Ureter (tissue), 1 donor: ENCODE measurements at places on chromosomes 11 and 22. TPM values are rescaled to one million over a fixed set of nuclear protein-coding genes. Genes with fewer than 3 reads are reported as not detected.

The OR5T2 gene
- total RNA-seq: not detected

The CFAP300 gene
- 9.7 TPM for total RNA-seq

The RASSF10 gene
- total RNA-seq: 3.7 TPM

The SERHL2 gene
- 10.8 TPM for total RNA-seq

The CRYBB3 gene
- total RNA-seq: not detected

The NAT10 gene
- 79.8 TPM for total RNA-seq

The MS4A8 gene
- not detected for total RNA-seq

The PRR33 gene
- not detected for total RNA-seq

The DDTL gene
- 6.6 TPM for total RNA-seq

The DYNC2H1 gene
- 26.2 TPM for total RNA-seq

The HIKESHI gene
- 28.7 TPM for total RNA-seq

The PKDREJ gene
- 0.13 TPM for total RNA-seq

The CALCB gene
- 0.18 TPM for total RNA-seq

The CRELD2 gene
- 42.8 TPM for total RNA-seq

The POU2AF2 gene
- 1.2 TPM for total RNA-seq

GRCh38 chr11:45396394-45396793 is 110.3 kb upstream of the SYT13 start:
- no peak for DNase-seq

GRCh38 chr11:130330101-130330684 is 15.5 kb upstream of the ZBTB44 start:
- no peak for DNase-seq

DNA sequence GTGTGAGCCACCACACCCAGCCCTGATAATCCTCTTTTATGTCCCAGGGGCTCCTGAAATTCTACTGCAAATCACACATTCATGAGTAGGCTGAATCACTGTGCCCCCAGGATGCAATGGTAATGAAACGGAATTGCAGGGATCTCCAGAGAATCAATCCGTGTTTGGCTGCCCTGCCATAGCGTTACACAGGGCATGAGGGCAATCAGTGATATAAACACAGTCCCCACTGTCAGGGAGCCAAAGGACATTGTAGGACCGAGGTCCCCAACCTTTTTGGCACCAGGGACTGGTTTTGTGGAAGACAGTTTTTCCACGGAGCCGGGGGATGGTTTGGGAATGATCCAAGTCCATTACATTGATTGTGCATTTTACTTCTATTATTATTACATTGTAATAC is 9.0 kb upstream of the PLA2G6 start:
- no peak for DNase-seq

GRCh38 chr22:17097701-17098100 is 12.9 kb downstream of the IL17RA start:
- DNase-seq: no peak

- no peak for DNase-seq
Measured at GRCh38 chr22:45563362-45564040, 60.8 kb downstream of the FBLN1 start.

GRCh38 chr11:114478001-114478410 is 38.7 kb downstream of the REXO2 start:
- DNase-seq: no peak

DNA sequence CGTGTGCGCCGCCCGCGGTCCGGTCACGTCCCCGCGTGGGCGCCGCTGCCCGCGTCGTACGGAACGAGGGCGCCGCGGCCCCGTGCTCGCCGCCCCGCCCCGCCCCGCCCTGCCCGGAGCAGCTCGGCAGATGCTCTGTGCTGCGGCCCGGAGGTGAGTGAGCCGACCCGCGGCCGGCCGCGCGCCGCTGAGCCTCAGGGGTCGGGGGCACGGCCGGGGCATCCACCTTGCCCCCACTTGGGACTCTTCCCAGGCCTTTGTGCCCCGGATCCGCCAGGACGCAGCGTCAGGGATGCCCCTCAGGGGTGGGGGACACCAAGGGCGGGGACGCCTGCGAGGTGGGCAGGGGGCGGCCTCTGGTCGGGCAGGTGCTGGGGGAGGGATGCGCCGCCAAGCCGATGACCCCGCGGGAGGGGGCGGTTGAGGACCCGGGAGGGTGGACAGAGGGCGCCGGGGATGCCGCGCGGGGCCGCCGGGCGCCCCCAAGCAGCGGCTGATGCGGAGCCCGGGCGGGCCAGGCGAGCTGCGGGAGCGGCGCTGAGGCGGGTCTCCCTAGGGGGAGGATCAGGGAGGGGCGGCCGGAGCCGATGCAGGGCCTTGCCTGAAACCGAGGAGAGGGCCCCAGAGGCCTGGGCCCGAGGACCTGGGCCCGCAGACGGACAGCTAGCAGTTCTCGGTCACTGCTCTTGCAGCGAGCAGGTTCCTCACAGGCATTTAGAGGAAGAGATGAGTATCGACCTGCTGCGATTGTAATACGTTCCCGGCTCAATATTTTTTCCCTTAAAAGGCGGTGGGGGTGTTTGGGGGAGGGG is at the start of gene GNAZ:
Gene GNAZ, plus strand, starts transcription at position 102 of the 812 bp plus-strand sequence. CDS start 25,177 bp downstream, outside the sequence.
- no peak for DNase-seq

DNA sequence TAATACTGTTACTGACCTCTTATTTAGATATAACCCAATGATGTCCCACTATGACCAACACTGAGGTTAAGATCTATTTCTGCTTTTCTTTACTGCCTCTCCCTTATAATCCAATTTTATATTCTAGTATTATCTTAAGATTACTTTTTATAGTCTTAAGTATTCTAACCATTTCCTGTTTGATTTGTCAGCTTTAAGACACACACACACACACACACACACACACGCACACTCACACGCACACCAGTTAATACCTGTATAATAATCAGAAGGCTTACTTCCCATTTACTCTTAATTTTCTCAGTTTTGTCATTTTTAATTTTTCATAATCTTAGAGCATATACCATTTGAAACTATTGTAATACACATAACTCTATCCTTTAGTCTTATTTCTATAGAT is 226.0 kb upstream of the C11orf87 start:
- no peak for DNase-seq

DNA sequence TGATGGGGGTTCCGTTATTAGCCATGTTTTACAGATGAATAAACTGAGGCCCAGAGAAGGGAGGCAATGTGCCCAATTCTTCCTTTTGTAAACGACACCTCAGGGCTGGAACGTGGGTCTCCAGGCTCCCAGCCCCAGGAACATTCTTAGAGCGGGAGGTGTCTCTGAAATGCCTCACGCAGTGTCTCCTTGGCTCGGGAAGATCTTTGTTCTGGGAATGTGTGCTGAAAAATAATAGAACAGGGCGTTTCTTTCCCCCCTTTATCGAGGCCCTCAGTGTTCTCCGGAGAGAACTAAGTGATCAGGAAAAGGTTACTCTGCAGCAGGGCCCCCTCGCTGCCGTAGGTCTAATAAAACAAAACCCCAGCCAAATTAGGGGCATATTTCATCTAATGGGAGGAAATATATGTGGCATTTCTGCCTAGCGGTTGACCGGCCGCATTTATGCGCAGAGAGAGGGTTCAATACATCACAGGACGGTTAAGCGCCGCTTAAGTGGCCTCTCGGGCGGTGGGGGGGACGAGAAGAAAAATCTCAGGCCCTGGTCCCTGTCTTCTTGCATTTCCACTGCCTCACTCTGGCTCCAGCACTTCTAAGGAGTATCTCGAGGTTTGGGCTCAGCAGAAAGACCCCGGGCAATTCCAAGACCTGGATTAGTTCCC is 564.3 kb downstream of the MN1 start:
- DNase-seq: no peak

DNA sequence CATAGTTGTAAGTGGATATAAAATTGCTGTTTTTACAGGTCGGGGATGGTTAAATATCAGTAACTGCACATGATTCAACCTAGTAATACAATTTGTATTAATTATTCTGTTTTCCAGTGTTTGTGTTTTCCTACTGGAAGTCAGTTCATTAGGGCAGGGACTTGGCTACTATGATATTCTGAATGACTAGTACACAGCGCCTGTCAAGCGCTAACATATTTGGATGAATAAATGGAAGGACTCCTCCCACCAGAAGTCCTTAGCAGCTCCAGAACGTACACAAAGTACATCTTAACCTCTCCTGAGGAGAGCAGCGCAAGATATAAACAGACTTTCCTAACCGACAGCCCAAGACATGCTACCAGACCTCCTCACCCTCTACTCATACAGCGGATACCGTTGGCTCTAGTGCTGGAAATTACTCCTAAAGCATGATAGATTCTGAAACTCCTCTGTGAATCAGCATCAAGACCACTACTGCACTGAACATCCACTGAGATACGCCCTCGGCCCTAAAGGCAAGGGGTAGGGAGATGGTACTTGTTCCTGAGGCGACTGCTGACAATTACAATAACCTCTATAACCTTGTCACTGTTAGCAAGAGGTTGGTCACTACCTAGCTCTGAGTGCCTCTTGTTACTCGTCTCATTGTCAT is 79.1 kb downstream of the RDX start:
- no peak for DNase-seq

GRCh38 chr11:134453441-134453840 is 41.4 kb upstream of the B3GAT1 start:
- DNase-seq: no peak

DNA sequence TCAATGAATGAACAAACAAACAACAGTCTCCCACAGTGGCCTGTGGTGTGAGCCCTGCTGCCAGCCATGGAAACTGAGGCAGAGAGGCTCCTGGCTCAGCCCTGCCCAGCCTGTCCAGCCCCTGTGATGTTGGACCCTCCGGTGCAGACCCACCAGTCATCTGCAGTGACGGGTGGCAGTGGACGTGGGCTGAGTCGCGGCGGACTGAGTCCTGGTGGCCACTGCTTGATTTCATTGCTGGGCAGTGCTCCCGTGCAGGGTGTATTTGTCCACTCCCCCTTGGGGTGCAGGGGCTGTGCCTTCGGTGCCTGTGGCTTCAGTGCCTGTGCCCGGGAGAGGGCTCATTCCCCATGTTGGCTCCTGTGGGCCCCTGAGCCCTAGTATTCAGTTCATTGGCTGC is 31.9 kb upstream of the MUC5AC start:
- DNase-seq: no peak

GRCh38 chr11:9313648-9314290 is 624 bp downstream of the TMEM41B start:
- DNase-seq: no peak

GRCh38 chr22:27137871-27138337 is 480.5 kb downstream of the MIAT start:
- DNase-seq: no peak

DNA sequence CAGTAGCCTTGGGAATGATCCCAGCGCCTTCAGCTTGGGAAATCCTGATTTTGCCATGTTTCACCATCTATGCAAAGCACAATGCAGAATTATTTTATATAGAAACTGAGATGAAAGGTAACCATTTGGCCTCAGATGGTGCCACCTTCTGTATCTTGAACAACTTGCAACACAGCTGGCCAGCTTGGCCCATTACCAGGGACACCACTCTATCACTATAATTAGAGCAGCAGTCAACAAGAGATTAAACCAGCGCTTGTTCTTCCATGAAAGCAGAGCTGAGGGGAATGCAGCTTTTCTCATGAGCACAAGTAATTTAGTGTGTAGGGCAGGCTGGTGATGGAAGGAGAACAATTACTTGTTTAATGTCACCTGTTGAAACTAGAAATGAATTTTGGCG is 6.7 kb upstream of the ZDHHC13 start:
- no peak for DNase-seq

DNA sequence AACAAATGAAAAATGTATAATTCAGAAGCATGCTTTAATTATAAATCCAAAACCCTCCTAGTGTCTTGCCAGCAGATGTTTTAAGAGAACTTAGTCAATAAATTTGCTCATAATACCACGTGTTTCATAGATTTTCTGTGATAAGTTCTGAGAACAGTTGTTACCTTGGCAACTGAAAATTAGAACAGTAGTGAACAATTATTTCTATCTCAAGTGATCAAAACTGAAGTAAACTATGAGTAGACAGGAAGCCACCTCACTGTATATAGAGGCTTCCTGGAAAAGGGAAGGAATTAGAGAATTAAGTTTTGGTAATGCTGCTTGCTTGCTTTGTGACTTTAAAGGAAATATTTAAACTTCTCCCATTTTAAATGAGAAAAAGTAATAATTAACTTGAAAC is 266.0 kb upstream of the ANO3 start:
- DNase-seq: no peak

DNA sequence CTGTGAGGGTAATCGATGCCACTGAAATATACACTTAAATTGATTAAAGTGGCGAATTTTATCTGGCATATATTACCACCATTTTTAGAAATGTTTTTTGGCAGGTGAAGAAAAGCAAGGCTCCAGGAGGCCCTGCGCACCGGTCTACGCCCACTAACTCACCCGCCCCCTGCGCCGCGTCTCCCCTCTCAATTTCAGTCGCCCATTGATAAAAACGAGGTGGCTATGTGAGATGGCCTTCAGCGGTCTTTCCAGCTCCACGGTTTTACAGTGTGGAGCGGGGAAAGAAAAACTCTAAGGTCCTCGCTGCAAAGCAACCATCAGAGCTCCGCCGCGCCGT is 602 bp upstream of the AQP11 start:
- DNase-seq: no peak

- DNase-seq: no peak
Measured at GRCh38 chr22:48819232-48819631, 1008.4 kb downstream of the BRD1 start.

DNA sequence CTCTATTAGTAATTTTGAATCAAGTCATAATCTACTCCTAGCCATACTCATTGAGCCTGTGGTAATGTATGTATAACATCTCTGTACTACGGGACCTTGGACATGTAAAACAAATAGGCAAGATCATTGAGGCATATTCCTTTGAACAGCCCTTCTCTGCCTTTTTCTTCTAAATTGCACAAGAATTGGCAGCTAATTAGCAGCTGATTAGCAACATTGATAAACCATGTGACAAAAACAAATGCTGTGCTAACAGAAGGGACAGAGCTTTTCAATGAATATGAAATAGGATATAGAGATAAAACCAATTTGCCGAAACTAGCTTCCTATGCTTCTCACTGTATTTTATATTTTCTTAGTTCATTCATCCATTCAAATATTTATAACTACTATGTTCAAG is 1474.2 kb downstream of the FAM181B start:
- no peak for DNase-seq

GRCh38 chr11:10305262-10305963 is 540 bp downstream of the ADM start:
- DNase-seq: no peak

DNA sequence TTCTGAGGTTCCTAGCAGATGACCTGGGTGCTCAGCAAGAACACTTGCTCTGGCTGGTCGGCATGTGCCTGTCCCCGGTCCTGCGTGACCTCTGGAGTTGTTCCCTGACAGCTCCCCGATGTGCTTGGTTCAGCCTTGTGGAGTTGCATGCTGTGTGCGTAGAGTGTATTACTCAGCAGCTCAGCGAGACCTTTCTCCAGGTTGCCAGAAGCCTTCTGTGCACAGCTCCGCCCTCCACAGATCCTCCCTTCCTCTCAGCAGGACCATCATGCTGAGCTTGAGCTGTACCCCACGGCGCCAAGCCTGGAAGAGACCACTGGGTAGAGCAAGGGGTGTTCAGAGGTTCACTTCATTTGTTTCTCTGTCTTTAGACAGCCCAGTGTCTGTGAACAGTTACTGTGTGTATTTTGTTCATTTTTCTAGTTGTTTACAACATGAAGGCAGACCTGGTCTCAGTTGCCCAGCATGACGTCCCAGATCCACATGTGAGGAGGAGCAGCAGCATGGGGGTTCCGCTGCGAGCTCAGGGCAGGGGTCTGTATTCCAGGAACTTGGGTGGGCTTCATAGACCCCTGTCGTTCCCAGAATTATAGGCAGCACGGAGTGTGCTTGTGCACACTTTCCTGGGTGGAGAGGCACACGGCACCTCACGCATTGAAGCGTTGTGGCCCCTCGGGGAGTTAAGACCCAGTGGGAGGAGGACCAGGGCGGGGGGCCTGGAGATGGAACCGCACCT is 148.6 kb downstream of the IGLL1 start:
- peak; percentile 42 for DNase-seq
